H7 (cell line): ENCODE measurements at places on chromosomes 12 and 14.

DNA sequence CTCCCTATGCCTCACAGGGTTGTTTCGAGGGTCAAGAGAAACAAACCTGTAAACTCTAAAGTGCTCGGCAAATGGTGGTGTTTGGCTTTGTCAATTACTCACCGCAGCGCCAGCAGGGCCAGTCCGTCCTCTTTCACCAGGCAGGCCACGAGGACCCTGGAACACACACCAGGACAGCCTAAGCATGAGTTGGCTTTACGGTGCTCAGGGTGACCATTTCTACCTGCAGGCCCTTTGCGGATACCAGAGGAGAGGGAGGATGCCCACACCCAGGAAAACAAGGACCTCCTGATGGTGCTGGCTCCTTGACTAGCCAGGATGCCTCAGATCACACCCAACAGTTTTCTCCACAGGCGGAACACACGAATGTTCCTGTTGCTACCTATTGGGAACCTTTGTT, 11.5 kb downstream of the COL2A1 start:
- no peak for DNase-seq

- peak; percentile 82 for DNase-seq
Observed at GRCh38 chr12:52949413-52950331, 754 bp downstream of the KRT18 start.

DNA sequence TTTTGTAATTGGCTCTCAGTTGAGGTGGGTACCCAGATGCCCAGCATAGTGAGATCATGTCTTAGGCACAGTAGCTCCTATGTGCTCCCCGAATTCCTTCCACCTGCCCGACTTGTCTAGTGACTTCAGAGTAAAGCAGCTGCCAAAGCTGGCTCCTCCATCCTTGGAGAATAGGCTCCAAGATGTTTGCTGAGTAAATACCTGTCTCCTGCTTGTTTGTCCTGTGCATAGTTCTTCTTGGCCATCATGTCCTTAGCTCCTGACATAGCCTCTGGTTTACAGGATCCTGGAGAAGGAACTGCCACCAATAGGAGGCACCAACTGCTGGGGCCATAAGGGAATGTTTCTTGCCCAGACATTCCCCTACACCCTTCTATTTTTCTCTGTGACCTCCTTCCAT, 52.6 kb upstream of the CISTR start:
- no peak for DNase-seq

DNA sequence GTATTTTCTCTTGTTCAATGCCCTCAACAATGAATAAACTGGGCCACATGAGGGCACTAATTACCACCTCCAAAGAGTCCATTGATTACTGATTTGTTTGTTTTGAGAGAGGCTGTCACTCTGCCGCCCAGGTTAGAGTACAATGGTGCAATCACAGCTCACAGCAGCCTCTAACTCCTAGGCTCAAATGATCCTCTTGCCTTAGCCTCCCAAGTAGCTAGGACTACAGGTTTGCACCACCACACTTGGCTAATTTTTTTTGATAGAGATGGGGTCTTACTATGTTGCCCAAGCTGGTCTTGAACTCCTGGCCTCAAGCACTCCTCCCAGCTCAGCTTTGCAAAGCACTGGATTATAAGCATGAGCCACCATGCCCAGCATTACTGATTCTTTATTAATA, 28.3 kb upstream of the SYCP3 start:
- no peak for DNase-seq

- no peak for DNase-seq
Observed at GRCh38 chr14:76541594-76542219, 165.8 kb downstream of the ESRRB start.

DNA sequence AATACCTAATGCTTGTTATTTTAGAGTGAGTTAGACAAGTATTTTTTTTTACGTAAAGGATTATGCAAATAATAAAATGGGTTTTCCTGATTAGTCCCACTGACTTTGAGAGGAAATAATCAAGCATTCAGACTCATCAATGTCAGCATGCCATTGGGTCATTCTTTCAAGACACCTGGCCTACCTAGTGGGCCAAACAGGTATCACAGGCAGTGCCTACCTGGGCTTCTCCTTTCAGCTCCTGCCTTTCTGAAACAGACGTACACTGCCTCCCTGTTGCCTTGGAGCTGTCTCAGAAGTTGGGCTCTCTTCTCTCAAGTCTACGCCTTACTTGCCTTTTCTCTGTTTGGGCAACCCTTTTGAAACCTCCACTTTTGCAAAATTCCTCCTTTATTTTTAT, 545.6 kb downstream of the SNAPC1 start:
- no peak for DNase-seq

DNA sequence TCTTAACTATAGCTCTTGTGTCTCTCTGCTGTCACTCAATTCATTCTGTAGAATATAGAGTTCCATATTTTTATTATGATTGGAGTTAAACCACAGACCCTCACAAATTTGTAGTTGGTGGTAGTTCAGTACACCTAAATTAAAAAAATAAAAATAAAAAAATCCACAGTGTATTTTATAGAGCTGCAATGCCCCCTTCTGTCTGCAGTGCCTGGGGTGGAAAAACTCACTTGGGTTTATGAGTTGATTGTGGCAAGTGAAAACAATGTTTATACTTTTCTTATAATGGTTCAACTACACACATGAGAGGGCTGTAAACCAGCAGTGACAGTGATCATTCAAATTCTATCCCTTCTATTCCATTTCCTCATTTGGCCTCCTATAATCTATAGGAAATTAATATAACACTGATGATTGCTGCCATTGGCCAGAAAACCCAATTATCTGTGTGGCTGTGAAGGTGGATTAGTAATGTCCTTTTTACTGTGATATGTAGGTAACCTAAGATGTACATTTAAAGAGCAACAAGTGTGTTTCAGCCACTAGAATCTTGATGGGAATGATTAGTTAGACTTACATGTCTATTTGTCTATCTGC, 166.9 kb upstream of the LRIG3 start:
- DNase-seq = peak; percentile 9

DNA sequence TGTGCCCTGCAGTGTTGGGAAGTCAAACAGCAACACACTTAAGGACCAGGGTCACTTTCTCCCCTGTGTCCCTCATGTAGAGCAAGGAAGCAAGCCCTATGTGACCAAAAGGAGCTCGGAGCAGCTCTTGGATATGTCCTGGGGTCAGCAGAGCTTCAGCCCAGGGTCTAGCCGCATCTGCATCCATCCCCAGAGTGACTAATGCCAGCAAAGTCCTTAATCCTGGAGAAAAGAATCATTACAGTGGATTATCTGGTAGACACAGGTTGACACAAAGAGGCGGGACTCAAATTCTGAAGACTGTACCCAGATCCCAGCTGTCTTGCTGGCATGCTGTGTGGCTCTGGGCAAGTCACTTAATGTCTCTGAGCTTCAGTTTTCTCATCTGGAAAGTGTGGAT, 239.1 kb upstream of the PWP1 start:
- DNase-seq = no peak

GRCh38 chr12:52501490-52501889, 8.4 kb upstream of the KRT6A start:
- DNase-seq = no peak

- DNase-seq = no peak
Observed at GRCh38 chr12:15910468-15910863, 666 bp upstream of the DERA start.

DNA sequence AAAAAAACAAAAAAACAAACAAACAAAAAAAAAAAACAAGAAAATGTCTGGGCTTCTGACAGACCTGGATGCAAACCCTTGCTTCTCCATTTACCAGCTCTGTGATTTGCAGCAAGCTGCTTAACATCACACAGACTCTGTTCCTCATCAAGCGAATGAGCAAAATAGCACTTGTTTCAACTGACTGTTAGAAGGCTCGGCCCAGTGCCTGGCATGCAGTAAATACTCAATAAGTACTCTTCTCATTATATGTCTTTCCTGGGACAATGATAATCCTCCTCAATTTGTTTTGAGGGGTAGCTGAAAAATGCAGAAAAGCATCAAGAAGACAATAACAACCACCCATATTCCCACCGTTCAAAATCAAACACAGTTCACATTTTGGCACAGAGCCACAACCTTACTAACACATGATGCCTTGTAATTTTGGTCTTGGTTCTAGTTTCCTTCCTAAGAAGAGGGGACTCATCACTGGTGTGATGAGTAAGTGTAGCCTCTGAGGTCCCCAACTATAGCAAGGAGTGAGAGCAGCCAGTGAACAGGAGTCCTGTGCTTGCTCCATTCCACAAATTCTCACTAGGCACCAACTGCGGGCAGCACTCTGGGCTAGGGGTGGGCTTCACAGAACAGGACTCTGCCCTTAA, 60.4 kb downstream of the TTC7B start:
- DNase-seq = no peak

DNA sequence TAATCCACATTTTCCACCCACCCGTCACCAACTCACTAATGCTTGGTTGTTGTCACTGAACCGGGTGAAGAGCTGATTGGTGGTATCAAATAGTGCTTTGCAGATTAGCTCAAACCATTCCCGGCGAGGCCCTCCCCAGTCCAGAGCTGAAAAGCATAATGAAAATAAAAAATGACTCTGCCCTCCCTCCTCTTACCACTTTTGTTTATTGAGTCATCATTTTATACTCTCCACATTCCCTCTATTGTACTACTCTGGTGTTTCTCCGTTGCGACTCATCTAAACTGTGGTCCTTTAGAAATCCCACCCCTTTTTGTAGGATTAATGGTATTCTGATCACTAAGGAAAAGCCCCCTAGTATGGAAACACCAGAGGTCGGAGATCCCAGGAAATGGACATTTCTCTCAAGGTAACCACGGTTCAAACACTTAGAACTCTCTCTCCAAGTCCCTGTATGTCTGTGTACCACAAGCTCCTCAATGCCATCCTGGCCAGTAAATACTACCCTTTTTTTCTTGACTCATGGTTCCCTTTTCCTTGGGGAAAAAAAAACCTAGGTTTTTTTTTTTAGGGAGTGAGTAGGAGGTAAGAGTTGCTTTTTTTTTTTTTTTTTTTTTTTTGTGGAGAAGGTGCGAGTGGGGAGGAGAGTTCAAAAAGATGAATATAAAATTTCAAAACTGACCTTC, 42.0 kb downstream of the AREL1 start:
- no peak for DNase-seq

- no peak for DNase-seq
Observed at GRCh38 chr12:101781834-101782233, 42.6 kb upstream of the SYCP3 start.

- DNase-seq = no peak
Observed at GRCh38 chr12:83763425-83763824, 1076.7 kb downstream of the TMTC2 start.

DNA sequence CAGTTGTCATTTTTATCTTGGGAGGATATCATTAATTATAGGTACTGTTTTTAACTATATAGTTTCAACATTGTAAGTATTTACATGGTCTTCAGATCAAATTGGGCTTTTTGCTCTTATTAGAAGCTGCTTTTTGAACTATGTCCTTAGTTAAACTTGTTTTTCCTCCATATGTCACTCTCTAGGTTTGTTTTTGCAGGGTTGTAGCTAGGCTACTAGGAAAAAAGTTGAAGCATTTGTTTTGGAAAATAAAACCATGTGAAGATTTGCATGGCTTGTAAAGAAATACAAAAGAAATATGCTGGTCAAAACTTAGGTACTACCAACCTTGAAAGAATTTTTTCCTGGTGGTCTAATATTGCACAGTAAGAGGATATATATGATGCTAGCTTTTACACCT, 3.4 kb downstream of the ARID2 start:
- DNase-seq = no peak

- no peak for DNase-seq
Observed at GRCh38 chr12:49990273-49990672, 17.5 kb downstream of the AQP6 start.

DNA sequence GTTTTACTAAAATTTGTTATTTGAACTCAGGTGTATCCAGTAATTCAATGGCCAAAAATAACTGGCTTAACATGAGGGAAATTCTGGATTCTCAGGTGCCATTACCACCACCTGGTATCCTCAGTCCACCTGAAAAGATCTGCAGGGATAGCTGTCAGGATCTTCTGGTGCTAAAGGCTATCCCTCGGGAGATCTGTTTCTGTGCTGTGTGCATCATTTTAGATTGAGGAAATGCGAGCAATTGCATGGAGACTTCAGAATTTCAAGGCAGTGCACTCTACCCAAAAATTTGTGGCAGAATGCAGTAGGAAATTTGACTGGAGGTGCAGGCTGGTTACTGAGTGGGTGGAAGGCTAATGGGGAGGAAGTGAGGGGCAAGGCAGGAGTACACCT, 26.4 kb downstream of the ZCCHC8 start:
- DNase-seq = no peak

DNA sequence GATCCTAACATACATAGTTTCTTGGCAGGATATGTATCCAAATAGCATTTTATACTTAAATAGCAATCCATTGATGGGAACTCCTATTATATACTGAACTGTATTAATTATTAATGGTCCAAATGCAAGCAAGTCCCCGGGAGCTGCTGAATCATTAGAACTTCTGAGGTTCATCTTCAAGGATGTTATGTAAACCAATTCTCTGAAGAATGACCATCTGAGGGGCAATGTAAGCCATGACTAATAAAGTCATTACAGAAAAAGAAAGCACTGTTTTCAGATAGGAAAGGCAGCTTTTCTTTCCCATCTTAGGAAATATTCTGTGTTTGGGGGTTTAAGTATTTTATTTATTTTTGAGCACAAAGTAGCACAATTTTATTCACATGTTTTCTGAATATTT, 166.1 kb upstream of the SLC16A7 start:
- no peak for DNase-seq

GRCh38 chr14:23365036-23365731, at the start of gene EFS:
Gene EFS, minus strand, starts transcription at chr14:23365172. Its CDS starts 147 bp downstream, at chr14:23365025.
- peak; percentile 88 for DNase-seq

- no peak for DNase-seq
Observed at GRCh38 chr14:66152302-66152701, 333.9 kb upstream of the CCDC196 start.

DNA sequence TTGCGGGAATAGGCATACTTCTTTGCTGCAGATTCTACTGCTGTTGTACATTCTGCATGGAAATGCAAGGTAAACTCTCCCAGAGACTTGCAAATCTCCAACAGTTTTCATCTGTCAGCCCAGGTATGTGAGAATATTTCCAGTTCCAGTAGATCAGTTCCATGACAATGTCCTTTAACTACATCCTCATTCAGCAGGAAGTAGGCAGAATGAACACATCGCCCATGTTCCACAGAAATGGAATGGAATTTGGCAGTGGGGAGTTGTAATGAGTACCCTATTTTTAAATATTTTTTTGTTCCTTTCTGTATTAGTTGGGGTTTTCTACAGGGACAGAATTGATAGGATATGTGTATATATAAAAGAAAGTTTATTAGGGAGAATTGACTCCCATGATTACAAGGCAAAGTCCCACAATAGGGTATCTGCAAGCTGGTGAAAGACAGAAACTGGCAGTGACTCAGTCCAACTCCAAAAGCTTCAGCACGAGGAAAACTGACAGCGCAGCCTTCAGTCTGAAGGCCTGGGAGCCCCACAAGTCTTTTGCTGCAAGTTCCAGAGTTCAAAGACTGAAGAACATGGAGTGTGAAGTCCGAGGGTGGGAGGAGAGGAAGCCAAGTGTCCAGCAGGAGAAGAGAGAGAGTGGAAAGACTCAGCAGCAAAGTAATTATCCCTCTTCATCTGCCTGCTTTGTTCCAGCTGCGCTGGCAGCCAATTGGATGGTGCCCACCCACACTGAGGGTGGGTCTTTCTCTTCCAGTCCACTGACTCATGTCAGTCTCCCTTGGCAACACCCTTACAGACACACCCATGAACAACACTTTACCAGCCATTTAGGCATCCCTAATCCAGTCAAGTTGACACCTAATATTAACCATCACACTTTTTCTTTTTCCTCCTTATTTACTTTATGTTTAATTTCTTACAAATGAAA, 110.4 kb upstream of the SCAF11 start:
- DNase-seq = no peak

GRCh38 chr12:26795910-26796309, 37.1 kb downstream of the ITPR2 start:
- no peak for DNase-seq
